ENCODE measurements at places on chromosomes 12 and 14.

DNA sequence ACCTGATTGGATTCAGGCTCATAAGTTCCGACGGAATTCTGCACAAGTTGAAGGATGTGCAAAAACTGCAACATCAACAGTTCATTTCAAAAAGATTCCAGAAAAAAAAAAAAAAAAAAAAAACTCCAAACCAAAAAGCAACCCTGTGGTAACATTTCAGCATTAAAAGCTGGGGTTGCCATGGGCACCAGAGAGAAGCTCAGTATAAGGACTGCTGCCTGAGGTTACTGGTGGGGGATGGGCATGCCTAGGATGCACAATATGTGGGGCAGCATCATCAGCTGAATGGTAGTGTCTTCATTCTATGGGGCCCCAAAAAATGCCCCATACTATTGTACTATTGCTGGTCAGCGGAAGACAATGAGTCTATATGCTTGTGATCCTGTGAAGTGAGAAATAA, 44.7 kb downstream of the MBIP start:
- DNase-seq: no peak

GRCh38 chr14:75162631-75163030, 13.8 kb downstream of the TMED10 start:
- DNase-seq: no peak

DNA sequence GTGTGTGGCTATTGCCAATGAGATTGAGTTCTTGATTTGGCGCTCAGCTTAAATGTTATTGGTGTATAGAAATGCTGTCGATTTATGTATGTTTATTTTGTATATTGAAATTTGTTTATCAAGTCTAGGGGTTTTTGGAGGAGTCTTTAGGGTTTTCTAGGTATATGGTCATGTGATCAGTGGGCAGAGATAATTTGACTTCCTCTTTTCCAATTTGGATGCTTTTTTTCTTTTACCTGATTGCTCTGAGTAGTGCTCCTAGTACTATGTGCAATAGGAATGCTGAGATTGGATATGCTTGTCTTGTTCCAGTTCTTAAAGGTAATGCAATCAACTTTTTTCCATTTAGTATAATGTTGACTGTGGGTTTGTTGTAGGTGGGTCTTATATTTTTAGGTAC, 99.8 kb upstream of the PMCH start:
- DNase-seq: no peak

- DNase-seq: no peak
Observed at GRCh38 chr14:96108061-96108795, 69.1 kb downstream of the C14orf132 start.

DNA sequence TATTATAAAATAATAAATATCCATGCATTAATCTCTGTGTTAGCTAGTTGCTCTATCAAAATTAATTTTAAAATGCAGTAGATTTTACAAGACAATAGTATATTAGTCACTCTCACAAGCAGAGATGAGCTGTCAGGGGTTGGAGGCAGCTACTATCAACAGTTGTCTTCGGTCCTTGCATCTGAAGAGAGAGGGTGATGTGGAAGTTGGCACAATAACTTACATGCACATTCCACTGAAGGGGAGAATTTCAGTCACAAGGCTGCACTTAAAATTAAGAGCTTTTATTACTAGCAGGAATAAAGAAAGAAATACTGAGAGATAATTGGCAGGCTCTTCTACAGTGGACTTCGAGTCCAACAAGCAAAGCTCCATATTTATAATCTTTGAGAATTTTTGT, 166.9 kb upstream of the DCN start:
- DNase-seq: no peak

DNA sequence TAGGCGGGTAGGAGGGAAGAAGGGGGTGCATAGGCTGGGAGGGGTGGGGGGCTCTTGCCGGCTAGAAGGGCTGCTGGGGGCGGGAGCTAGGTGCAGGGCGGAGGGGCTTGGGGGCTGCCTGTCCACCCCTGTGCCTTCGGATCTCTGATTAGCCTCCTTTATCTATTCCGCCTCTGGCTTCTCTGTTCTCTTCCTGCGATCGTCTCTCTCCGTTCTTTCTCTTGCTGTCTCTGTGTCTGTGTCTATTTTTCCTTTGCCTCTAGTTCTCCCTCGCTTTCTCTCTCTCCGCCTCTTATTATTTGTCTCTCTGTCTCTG, 166.7 kb upstream of the LHX5 start:
- DNase-seq: no peak

DNA sequence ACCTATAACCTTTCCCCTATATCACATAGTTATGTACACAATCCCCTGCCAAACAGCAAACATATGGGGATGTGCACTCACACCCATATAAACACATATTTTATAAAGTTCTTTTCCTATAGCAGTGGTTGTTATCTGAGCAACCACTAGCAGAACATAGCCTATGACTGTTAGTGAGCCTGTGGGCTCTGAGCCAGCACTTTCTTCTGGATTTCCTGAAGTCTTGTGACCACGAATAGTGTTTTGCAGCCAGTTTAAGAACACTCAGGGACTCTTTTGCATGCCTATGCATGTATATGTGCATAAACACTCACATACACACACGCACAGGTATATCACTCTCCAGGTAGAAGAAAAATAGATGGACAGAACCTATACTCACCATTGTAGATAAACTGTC, 17.1 kb downstream of the TESPA1 start:
- DNase-seq: no peak

GRCh38 chr14:34450542-34450915, 11.5 kb downstream of the SPTSSA start:
- DNase-seq: no peak

DNA sequence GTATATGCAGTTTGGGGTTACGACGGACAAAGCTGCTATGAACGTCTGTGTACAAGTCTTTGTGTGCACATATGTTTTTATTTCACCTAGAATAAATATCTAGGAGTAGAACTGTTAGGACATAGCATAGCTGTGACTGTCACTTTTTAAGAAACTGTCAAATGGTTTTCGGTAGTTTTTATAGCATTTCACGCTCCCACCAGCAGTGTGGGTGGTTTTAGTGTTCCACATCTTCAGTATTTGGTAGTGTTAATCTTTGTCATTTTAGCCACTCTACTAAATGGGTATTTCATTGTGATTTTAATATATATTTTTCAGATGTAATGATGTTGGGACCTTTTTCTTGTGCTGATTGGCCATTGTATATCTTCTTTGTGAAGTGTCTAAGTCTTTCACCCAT, 109.1 kb upstream of the BCAT1 start:
- no peak for DNase-seq

GRCh38 chr12:79482323-79482722, 208.4 kb downstream of the PAWR start:
- DNase-seq: no peak

GRCh38 chr12:109762071-109762672, 48.5 kb downstream of the FAM222A start:
- no peak for DNase-seq

- no peak for DNase-seq
Observed at GRCh38 chr14:68718023-68718990, 74.6 kb downstream of the ZFP36L1 start.

DNA sequence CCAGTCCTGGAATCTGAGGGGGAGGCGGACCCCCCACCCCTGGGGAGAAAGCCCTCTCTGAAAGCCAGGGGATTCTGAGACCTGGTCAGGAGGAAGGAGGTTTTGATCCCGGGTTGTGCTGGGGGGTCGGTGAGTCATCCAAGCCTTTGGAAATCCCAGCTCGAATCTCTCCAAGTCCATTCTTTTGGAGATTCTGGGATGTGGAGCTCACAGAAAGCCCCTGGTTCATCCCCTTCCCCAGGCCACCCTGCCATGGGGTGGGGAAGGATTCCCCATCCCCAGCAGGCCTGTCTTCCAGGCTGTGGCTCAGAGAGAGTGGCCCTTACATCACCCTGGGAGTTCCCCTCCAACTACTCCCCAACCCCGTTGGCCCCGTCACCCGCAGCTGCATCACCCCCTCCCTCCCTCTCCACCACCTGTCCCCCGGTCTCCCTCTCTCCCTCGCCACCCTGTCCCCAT, 14.3 kb downstream of the EXOC3L4 start:
- no peak for DNase-seq

GRCh38 chr12:116346741-116347140, 69.2 kb upstream of the MED13L start:
- DNase-seq: no peak

- no peak for DNase-seq
Observed at GRCh38 chr12:98870504-98870903, 225.4 kb downstream of the APAF1 start.

DNA sequence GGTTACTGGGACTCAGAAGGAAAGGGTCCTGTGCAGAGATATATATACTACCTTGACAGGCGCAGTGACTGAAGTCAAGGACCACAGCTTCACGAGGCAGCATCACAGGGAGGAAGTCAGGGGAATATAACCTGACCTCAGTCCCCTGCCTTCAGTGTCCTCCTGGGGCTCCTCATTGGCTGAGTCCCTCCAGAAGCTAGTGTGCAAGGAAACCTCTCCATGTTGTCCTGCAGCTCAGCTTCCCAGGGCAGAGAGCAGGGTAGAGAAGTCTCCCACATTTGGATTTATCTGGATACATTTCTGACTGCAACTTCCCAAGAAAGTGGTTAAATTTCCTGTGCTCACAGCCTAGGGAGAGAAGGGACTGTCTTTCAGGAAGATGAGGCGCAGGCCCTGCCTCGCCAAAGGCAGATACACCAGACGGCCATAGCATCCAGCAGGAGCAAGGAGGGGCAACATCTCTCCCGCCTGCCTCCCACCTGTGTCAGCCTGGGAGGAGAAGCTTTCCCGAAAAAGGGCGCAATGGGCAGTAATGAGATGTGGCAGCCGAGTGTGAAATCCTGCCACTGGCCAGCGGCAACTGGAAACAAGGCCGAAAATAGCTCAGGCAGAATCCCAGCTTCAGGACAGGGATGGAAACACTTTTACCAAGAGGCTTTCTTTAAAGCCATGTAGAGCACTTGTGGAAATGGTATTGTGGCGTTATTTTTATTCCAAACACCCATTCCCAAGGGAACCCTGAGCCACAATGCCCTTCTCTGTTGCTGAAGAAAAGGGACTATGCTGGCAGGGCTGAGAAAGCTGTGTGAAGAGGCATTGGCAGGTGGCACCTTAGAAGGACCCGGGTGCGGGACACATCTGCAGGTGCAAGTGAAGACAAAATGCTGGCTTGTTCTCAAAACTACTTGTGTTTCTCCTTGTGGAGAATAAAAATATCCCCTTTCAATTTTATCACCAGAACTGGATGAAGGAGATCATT, 54.9 kb upstream of the HIF1A start:
- no peak for DNase-seq

- DNase-seq: no peak
Observed at GRCh38 chr12:76153616-76154015, 69.1 kb upstream of the NAP1L1 start.

DNA sequence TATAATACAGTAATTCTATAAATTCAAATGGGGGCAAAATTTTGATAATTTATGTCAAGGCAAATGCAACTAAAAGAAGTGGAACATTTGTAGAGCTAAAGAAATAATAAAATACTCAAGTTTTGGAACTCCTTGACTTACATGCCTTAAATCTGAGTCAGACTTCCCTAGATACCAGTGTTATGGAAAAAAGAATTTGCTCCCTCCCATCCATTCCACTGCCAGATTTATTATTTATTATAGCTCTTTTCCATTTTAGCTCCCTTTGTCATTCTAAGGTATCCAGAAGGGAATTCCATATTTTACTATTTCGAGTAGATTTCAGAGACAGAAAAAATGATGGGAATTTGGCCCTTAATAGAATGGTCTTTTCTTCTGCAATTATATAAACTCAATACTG, 44.0 kb downstream of the RHOJ start:
- DNase-seq: no peak

DNA sequence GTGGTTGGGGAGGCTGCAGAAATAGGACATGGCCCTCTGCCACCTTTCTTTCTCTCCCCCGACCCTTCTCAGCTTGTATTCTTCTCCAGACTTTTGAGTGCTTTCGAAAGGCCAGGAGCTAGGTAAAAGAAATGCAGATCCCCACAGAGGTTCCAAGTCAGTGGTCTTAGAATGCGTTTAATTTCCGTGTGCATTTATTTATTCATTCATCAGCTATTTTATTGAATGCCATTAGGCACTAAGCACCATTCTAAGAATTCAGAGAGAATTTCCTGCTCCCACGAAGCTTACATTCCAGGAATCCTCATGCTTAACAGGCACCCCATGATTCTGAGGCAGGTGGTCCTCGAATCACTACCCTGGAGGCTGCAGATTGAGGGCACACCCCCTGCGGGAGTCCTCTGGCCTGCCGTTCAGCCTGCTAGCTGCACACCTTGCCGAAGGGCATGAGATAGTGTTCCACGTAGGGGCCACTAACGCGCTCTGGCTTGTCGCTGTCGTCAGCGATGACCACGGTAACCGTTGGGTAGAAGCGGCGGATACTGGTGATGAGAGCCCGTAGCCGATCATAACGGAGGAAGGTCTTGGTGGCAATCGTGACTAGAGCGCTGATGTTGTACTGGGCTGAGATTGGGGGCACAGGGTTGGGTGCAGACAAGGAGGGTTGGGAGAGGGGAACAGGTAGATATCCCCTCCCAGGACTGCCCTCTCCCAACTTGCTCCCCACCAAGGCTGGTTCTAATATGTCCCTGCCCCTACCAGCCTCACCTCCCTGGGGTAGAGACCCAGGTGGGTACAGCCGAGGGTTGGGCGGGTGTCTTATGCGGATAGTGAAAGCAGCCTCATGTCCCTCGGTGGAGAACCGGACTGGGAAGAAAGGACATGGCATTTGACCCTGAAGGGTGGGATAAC, 4.5 kb downstream of the B4GALNT1 start:
- DNase-seq: no peak

DNA sequence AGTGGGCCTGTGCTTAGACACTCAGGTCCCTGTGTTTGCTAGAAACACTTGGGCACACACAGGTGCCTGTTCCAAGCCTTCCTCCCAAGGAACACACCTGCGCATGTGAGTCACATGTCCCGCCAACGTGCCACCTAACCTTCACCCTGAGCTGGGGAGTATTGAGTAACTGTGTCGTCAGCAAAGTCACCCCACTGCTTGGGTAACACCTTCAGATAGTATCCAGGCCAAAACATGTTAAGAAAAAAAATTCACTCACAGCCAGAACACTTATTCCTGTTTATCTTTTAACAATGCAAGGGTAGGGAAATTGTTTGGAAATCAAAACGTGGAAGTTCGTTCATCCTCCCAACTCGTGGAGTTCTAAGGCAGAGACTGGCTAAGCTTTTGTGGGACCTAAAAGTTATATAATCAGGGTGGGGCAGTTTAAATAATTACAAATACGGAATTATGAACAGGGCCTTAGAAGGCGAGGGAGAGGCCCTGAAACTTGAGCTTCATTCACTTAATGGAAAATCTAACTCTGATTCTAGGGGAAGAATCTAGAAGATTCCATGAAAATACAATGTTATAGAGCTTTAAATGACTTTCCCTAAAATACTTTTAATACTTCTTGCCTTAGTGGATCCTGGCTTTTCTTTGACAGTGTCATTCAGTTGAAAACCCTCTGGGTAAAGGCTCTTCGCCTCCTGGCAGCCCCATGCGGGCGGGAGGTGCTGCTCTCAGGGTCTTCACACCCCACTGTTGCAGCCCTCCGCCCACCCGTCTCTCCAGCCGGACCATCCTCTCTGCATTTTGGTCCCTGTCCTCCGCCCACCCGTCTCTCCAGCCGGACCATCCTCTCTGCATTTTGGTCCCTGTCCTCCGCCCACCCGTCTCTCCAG, 30.3 kb upstream of the ADIPOR2 start:
- no peak for DNase-seq

- no peak for DNase-seq
Observed at GRCh38 chr12:24460099-24460498, 488.8 kb downstream of the BCAT1 start.

GRCh38 chr12:121630791-121631355, 4.5 kb downstream of the ORAI1 start:
- no peak for DNase-seq

GRCh38 chr12:103824290-103824689, 16.7 kb downstream of the NT5DC3 start:
- DNase-seq: no peak

All from esophagus squamous epithelium (tissue), 5 donors.